T-helper 1 cell (primary cell): ENCODE measurements at places on chromosomes 6 and 20.

DNA sequence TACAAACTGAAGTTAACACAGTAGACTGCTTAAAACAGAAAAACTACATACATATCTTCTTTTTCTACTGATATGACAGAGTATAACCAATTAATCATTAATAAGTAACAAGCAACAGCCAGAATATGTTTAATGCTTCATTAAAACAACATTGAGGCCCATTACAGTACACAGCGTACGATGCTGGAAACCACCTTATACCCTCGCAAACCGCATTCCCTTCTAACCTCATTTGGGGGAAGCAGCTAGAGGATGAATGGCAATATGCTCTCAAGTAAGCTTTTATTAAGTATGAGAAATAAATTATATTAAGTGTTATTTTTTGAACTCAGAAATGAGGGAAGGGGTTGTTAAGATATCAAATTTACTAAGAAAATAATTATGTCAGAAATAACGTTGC, 142.4 kb downstream of the GMDS start:
- no peak for DNase-seq

DNA sequence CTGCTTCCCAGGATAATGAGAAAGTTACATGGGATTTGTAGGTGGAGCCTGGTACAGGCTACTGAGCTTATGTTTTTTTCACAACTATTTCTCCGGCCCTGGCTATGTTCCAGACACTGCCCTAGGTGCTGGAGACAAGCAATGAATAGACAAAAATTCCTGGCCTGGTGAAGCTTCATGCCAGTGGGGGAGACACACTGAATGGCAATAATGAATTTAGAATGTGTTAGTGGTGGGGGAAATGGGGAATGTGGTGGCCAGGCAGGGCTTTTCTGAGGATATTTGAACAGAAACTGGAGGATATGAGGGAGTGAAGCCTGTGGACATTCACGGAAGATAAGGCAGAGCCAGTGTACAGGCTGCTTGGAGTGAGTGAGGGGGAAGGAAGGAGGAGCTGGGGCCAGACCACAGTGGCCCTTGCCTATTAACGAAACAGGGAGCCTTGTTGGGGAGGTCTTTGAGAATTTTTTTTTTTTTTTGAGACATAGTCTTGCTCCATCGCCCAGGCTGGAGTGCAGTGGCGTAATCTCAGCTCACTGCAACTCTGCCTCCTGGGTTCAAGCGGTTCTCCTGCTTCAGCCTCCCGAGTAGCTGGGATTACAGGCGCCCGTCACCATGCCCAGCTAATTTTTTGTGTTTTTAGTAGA, 6.6 kb downstream of the FOXS1 start:
- DNase-seq: no peak

- no peak for DNase-seq
Observed at GRCh38 chr20:17972121-17972520, 3.3 kb downstream of the MGME1 start.

- no peak for DNase-seq
Observed at GRCh38 chr20:16671753-16672152, 58.1 kb upstream of the SNRPB2 start.

GRCh38 chr6:24949020-24949569, 13.3 kb upstream of the RIPOR2 start:
- DNase-seq: peak; percentile 17

- DNase-seq: no peak
Observed at GRCh38 chr6:165635965-165636364, 27.1 kb downstream of the PDE10A start.

- DNase-seq: no peak
Observed at GRCh38 chr6:87127737-87128136, 27.6 kb upstream of the ZNF292 start.

DNA sequence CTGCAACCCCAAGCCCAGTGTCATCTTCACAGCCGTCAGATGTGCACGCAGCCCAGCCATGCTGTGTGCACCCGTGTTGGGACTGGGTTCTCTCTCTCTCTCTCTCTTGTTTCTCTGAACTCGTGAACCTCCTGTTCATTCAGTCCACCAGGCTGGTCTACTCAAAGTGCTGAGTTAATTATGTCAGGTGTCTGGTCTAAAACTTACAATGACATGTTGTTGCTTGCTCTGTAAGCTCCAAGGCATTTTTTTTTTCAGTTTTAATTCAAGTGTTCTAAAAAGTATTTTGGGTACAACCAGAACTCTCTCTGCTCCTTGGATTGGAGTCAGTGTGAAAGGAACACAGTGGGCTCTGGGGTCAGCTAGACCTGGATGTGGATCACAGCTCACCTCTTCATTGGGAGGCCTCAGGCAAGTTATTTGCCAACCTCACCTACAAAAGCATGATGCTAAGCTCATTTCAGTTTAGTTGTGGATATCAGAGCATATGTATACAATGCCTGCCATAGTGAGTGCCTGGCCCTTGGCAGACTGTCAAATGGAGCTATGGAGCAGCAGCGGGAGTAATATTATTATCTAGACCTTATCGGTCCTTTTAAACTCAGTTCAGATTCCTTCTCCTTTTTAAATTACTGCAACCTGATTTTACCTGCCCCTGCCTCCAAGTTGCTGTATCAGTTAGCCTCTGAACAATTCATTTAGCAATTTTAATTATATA, 59.5 kb downstream of the PLEKHG1 start:
- DNase-seq: no peak

- peak; percentile 15 for DNase-seq
Observed at GRCh38 chr6:138509371-138509770, 10.1 kb upstream of the NHSL1 start.

- no peak for DNase-seq
Observed at GRCh38 chr20:21981179-21981578, 275.7 kb downstream of the PAX1 start.

GRCh38 chr6:2960935-2961334, 10.4 kb downstream of the SERPINB6 start:
- no peak for DNase-seq

DNA sequence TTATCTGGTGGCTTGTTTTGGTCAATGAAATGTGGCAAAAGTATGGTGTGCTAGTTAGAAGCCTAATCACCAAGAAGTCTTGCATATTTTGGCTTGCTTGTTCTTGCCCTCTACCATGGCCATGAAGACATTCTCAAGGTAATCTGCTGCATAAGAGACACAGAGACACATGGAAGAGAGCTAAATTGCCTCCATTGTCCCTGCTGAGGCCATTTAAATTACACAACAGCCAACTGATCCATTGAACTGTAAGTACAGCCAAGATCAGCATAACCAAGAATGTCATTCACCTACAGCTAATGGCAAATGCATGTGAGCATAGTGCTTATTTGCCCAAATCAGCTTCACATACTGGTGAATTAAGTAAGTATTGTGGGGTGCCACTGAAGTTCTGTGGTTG, 603.8 kb downstream of the FRK start:
- DNase-seq: no peak

GRCh38 chr6:168538892-168539811, 98.2 kb downstream of the SMOC2 start:
- no peak for DNase-seq

DNA sequence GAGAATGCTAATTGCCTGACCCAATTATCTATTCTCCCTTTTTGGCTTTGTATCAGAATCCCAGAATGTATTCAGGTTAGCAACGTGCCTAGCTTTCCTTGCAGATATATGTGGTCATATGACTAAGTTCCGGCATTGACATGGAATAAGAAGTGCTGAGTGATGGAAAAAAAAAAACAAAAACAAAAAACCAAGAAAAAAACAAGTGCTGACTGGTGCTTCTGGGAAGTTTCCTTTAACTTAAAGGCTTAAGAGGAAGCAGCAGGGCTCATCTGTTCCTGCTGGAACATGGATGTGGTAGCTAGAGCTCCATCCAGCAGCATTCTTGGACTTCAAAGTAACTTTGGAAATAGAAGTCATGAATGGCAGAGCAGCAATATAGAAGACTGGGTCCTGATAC, 10.4 kb upstream of the RPF2 start:
- no peak for DNase-seq

GRCh38 chr6:168877821-168878282, 375.8 kb downstream of the THBS2 start:
- DNase-seq: no peak

GRCh38 chr6:96899019-96899418, 1.3 kb upstream of the NDUFAF4 start:
- no peak for DNase-seq

GRCh38 chr6:140846503-140847261, 1286.0 kb upstream of the GJE1 start:
- no peak for DNase-seq

GRCh38 chr6:159969921-159970320, 1.0 kb downstream of the IGF2R start:
- peak; percentile 24 for DNase-seq
